NCI-H187 (cell line): ENCODE measurements at places on chromosomes 12 and 14.
A peak's percentile ranks its signal among the peaks of the same experiment; 100 is the strongest.

DNA sequence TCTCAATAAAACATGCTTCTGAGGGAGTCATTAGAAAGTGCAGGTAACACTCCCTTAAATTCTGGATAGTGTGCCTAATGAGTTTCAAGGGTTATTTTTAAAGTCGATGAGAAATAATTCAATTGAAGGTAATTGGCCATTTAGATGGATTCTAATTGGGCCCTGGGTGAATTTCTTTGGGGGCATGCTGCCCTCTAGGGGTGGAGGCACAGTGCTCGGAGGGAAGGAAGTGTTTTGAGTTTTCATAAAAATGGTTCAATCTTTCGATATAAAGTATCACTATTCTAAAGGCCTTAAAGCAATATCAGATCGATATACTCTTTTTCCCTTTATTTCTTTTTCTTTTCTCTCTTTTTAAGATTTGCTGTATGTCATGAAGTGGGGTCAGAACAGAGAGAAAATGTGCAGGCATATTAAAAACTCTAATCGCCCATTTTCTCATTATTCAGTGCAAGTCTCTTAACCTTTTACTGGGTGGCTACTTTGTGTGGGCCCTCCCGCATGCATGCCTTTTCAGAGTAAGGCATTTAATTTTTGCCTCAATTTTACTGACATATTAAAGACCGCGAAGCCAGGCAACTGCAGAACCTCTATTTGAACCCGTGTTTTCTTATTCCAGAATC is 25.5 kb downstream of the NKX2-8 start:
- DNase-seq = peak; percentile 56

DNA sequence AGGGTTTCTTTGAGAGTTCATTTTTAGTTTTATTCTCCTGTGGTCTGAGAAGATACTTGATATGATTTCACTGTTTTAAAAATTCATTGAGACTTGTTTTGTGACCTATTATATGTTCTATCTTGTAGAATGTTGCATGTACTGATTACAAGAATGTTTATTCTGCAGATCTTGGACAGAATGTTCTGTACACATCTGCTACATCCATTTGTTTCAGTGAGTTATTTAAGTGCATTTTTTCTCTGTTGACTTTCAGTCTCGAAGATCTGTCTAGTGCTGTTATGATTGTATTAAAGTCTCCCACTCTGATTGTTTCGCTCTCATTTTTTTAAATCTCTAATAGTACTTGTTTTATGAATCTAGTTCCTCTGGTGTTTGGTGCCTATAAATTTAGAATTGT is 1319.8 kb downstream of the TMEM121 start:
- no peak for DNase-seq

DNA sequence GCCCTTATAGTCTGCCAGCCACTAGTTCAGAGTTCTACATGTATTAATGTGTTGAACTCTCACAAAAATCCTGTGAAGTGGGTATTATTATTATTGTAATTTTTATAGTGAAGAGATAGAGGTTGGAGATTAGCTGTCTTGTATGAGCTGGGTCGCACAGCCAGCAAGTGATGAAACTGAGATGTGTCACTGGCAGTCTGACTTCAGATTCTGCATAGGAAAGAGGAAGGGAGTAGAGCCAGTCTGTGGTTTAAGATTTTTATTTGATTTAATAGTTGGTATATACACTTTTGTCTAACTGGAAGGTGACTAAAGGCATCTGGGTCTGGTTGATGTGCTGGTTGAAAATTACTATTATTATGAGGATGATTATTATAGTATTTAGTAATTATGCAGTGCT is 5.8 kb upstream of the FRS2 start:
- no peak for DNase-seq

DNA sequence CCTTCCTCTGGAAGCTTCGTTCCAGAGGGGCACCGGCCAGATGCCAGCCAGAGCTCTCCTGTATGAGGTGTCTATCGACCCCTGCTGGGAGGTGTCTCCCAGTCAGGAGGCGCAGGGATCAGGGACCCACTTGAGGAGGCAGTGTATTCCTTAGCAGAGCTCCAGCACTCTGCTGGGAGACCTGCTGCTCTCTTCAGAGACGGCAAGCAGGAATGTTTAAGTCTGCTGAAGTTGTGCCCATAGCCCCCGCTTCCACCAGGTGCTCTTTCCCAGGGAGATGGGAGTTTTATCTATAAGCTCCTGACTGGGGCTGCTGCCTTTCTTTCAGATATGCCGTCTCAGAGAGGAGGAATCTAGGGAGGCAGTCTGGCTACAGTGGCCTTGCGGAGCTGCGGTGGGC is 22.2 kb upstream of the NAV3 start:
- DNase-seq = no peak

DNA sequence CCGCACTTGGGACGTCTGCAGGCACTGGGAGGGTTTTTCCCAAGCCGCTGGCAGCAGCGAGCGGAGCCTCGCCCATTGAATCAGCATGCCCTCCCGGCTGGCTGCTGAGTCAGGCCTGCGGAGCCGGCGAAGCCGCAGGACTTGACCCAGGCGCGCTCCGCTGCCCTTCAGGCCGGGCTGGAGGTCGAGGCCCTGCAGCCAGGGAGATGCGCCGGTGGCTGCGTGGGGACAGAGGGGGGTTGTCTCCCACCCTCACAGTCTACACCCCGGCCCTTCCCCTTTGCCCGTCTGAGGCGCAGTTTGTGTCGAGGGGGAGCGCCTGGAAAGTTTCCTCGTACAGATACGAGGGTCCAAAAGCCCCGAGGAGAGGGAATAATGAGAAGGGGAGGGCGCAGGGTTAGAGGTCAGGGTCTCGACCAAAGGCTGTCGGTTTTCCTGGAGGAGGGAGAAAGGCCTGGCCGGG is 759 bp upstream of the KLC1 start:
- no peak for DNase-seq

- DNase-seq = peak; percentile 48
Measured at GRCh38 chr12:57005980-57006808, at the start of gene ZBTB39. TSS of gene ZBTB39 (minus strand) at chr12:57006546. CDS start at chr12:57004917, 1,629 bp downstream.

- no peak for DNase-seq
Measured at GRCh38 chr14:103393676-103394626, 8.7 kb downstream of the MARK3 start.

- no peak for DNase-seq
Measured at GRCh38 chr14:74425525-74426201, 347 bp downstream of the SYNDIG1L start.
